ENCODE measurements at places on chromosomes 16 and 17.
A peak's percentile ranks its signal among the peaks of the same experiment; 100 is the strongest.

GRCh38 chr17:78399693-78400144 is 21.3 kb downstream of the PGS1 start:
- DNase-seq, result no peak

- DNase-seq, result no peak
These were observed 4.1 kb downstream of the ST6GALNAC2 start for GRCh38 chr17:76581515-76581914.

- no peak for DNase-seq
These were observed 10.0 kb downstream of the SPOP start for GRCh38 chr17:49667854-49668253.

DNA sequence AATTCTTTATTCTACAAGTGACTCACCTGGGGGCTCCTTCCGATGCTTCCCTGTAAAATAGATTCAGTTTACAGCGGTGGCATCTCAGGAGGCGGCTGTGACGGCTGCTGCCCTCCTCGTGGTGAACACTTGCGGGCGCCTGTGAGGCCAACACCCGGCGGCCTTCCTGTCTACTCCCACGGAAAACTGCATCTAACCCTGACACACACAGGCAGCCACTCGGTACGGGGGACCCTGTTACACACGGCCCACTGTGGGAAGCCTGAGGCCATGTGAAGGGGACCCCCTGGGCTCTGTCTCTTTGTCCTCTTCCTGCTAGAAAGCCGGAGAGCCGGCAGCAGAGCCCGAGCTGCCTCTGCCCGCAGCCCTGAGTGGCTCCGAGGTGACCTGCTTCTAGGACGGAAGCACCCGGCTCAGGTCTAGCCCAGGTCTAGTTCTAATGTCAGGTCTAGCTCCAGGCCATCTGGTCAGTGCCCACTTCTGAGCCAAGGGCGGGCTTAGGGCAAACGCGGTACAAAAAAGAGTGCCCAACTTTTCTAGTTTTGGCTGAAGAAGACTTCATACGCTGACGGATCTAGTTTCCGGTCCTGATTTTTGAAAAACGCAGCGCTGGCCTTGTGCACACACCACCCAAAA is 159.4 kb downstream of the ENGASE start:
- DNase-seq, result no peak

DNA sequence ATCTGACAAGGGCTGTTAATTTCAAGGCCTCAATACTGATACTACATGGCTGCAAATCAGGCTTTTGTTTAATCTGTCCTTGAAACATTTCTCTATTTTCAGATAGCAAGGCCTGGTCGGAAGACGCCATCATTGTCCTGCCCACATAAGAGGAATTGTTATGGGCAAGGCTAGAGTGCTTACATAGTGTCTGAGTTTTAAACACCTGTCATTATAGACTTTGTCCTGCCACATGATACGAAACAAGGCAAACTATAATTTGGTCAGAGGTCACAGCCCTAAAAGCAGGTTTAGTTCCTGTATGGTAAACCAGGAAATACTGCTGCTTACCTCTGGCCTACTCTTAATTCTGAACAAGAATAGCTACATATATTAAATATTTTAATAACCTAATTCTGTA is 104.4 kb downstream of the SSH2 start:
- DNase-seq, result no peak

GRCh38 chr16:92431-93339 is 14.7 kb downstream of the MPG start:
- no peak for DNase-seq

DNA sequence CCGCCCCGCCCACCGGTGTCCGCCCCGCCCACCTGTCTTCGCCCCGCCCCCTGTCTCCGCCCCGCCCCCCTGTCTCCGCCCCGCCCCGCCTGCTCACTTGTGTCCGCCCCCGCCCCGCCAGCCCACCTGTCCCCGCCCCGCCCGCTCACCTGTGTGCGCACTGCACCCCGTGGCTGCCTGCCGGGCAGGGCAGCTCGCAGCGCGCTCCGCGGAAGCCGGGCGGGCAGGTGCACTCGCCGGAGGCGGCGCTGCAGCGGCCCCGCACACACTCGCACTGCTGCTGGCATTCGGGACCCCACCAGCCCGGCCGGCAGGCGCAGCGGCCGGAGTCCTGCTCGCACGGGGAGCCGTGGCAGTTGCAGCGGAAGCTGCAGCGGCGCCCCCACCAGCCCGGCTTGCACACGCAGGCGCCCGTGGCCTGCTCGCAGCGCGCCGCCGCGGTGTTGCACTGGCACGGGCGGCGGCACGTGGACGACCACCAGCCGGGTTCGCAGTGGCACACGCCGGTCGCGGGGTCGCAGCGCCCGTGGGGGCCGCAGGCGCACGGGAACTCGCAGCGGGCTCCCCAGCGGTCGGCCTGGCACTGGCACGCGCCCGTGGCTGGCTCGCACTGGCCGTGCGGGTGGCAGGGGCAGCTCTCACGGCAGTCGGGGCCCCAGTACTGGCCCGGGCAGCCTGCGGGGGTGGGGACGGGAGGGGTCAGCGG is 2.1 kb downstream of the SCARF1 start:
- DNase-seq, result no peak

DNA sequence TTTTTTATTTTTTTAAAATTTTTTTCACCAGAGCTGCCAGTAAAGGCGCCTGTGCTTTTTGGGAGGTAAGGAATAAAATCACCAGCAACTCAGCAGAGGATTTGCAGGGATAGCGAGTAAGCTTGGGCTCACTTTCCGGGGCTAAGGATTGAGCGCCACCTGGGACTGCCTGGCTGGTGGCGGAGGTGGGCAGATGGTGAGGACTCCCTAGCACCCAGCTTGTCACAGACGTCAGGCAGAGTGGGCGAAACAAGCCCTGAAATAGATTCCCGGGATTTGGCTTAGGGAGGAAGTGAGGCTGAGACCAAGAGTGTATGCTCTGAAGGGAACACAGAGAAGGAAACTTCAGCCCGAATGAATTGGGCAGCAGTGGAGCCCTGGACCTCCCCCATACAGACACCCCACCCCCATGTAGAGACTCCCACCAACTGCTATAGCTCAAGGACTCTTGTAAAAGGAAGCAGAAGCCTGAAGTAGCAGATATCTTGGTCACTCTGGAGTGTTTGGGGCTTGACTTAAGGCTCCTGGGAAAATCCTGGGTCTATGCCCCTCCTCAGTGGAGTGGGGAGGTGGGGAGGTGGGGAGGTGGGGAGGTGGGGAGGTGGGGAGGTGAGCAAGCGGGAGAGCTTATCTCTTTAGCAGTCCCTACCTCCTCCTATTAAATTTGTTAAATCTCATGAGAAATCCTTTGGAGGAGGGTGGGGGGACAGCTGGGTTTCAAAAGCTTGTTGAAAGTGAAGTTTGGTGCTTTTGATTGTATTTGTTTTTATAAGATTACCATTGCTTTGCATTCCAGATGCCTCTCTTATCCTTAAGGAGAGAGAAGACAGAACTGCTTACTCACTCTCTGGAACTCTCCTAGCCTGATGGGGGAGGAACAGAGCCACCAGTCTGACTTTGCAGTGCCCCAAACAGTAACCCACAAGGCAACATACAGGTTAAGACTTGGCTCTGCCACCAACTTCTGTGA is 8.2 kb downstream of the ARL4D start:
- no peak for DNase-seq

GRCh38 chr16:12188061-12188934 is 211.8 kb downstream of the SNX29 start:
- DNase-seq, result no peak

GRCh38 chr16:19874851-19875546 is 9.6 kb downstream of the GPRC5B start:
- no peak for DNase-seq

GRCh38 chr17:8079291-8080207 is 8.0 kb downstream of the ALOX12B start:
- peak; percentile 71 for DNase-seq

- peak; percentile 39 for DNase-seq
These were observed 26.7 kb downstream of the DNASE1 start for GRCh38 chr16:3681206-3681605.

- DNase-seq, result no peak
These were observed 14.7 kb upstream of the ZG16 start for GRCh38 chr16:29763326-29763725.

GRCh38 chr16:73432850-73433730 is 385.2 kb upstream of the ZFHX3 start:
- DNase-seq, result no peak

DNA sequence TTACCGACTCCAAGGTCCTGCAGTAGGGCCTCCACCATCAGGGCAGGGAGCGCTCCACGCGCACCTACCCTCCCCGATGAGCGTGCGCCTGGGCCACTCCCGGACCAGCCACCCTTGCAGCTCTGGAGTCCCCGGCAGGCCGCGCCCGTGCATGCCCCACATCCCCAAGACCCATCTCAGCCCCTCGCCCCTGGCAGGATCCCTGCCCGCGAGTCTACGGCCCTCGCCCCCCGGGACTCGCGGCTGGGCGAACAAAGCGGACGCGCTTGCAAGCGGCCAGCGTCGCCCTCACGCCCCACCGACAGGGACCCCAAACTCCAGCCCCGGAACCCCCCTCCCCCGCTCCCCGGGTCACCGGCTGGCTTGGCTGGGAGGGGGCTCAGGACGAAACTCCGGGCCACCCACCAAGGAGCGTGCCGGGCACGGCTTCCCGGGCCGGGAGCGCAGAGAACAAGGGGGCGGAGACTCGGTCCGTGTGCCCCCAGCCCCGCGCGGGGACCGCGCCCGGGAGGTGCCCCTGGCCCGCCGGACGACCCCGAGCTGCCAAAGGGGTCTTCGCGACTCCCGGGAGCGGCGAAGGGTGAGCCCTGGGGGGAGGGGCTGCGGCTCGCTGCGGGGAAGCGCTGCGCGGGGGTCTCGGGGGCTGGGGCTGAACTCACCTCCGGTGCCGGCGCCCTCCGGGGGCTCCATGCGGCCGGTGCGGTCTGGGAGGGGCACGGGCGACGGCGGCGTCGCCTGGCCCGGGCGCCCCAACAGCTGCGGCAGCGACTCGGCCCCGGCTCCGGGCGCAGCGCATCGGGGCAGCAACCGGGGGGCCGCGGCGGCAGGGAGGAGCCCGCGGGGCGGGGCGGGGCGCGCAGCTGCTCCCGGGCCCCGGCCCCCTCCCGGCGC is at the start of gene DBNDD1:
Gene DBNDD1 (minus strand): TSS at position 805 of the 891 bp plus-strand sequence. CDS start 115 bp downstream, at position 690.
- no peak for DNase-seq

GRCh38 chr16:3256866-3257465 is 533 bp upstream of the MEFV start:
- DNase-seq, result no peak

DNA sequence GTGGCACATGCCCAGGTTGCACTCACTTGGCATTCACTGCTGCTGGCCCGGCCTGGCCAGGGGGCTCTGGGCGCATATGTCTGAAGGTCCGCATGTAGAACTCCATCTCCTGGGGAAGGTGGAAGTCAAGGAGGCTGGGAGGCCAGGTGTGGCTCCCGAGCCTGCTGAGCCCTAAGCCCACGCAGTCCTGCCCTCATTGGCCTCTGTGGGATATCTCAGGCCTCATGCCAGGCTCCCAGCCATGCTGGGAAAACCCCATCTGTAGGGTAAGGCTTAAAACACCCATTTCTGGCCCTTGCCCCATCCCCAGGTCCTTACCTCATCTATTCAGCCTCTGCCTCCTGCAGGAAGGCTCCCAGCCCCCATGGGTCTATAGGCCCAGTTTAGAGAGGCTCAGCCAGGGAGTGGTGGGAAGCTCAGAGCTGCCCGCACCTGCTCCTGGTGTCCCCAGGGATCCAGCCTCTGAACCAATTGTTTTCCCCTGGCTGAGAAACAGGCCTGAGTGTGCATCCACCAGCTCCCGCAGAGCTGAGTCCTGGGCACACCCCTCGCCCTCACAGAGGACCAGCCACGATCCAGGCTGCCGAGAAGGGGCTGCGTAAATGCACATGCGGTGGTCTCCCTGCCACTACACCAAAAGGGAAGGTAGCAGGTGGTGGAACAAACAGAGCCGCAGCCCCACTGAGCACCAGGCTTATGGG is 2.3 kb upstream of the TPPP3 start:
- no peak for DNase-seq

All from left ventricle myocardium inferior (tissue), 1 donor.